ENCODE measurements at places on chromosomes 2 and 18.

DNA sequence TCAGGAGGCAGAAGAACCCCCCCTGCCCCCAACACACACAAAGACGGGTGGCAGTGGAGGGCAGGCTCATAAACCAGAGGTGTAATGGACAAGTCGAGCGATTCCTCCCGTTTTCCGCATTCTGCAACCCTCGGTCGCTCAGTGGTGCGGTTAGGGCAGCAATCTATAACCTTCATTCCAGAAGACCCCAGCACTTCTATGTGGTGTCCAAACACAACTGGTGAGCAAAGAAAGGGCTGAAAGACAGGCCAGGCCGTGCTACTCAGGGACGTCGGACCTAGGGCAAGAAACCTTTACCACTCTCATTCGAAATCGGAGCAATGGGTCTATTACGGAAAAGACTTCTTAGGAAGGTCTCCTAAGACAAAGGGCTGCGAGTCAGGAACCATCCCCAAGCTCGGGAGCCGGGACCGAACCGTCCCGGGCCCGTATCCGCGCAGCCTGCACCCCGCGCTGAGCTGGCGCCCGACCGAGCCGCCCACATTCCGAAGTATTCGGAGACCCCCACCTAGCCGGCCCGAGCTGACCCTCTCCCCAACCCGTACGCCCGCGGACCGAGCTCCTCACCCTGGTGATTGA lies 568 bp downstream of the ARL5A start:
- no peak for DNase-seq

DNA sequence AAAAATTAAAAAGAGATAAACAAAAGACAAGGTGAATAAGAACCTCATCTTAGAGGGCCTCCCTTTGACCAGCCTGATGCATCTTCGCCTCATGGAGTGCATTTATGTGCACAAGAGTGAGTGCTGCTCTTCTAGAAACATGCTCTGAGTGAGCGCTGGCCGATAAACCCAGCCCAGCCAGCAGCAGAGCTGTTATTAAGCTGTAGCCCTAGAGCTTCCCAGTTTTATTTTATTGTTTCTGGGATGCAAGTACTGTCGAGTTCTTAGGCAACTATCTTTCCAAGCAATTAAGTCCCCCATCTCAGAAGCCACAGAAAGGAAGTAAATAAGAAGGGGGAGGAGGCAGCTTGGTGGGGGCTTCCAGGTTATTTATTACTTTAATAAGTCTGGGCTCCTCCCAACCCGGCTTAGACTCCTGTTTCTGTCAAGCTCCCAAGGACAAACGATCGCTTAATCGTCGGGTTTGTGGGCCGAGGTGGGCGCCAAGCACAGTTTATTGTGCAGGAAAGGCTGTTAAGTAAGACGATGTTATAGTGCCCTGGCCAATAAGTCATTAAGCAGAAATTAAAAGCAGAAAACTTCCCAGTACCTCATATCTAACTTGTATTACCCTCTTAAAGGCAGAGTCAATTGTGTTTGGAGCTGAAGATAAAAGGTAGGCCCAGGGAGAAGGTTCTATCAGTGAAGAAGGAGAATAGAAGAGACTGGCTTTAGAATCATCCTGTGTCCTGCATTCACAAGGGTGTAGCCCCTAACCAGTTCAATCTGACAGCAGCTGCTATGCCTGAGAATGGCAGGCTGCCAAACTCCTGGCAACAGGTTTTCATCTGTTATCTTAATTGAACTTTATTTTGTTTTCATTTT lies 176.3 kb downstream of the PIK3C3 start:
- no peak for DNase-seq

DNA sequence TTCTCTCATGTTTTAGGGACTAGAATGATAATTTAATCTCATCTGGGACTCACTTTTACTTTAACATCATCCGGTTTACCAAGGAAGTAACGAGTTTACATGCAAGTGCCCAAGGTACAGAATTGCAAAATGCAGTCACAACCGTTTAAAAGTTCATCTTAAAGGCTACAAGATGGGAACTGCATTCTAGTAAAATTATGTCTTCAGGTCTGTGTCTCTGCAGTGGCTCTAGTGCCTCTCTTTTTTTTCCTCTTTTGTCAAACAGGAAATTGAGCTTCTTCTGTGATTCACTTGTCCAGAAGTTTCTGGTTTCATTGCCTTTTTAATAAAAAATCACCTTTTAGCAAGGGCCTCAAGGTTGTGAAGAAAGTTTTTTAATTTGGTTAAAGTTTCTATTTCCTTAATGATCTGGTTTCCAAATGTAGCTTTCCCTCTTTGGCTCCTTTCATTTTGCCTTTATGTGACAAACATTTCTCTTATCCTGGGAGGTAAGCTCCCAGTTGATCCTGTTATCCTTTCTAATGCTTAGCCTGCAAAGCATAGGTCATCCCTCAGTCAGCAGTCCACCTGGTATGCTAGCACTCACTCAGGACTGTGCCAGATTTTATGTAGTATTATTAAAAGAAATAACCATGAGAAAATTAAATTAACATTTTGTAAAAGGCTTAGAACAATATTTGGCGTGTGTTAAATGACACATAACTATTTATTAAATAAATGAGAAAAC lies 2.4 kb downstream of the GLS start:
- no peak for DNase-seq

GRCh38 chr2:197969391-197969893 lies 165.0 kb downstream of the PLCL1 start:
- no peak for DNase-seq

DNA sequence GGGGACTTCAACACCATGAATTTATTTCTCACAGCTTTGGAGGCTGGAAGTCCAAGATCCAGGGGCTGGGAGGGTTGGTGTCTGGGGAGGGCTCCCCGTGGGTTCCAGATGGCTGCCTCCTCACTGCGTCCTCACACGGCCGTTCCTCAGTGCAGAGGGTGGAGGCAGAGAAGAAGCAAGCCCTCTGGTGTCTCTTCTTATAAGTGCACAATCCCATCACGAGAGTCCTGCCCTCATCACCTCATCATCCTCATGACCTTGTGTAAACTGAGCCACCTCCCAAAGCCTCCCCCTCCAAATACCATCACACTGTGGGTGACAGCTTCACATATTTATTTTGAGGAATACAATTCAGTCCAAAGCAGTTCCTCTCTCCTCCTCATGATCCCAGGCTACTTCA lies 26.3 kb downstream of the TMEM163 start:
- DNase-seq, result no peak

DNA sequence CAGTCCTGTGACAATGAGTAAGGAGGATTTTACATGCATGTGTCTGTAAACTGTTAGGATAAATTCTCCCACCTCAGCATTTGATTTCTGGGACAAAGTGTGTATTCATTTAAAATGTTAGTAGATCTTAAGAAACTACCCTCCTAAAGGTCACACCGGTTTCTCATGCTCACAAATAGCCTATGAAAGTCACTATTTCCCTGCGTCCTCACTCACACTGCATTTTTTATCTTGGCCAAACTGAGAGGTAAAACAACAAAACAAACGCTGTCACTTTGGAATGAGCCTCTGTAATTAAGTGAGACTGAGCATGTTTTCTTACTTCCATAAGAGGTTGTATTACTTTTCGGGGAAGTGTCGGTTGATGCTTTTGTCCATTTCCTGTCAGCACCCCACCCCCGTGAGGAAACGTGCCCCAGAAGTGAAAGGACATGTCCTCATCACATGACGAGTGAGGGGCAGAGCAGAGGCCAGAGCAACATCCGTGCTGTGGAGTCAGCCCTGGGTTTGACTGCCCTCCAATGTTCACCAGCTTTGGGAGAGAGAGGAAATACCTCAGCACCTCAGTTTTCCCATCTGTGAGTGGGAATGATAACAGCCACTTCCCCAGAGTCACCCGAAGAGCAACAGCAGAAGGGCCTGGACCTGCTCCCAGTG lies 3.1 kb downstream of the GYPC start:
- DNase-seq, result peak; percentile 56

GRCh38 chr18:24975496-24976372 lies 376.2 kb downstream of the ZNF521 start:
- no peak for DNase-seq

DNA sequence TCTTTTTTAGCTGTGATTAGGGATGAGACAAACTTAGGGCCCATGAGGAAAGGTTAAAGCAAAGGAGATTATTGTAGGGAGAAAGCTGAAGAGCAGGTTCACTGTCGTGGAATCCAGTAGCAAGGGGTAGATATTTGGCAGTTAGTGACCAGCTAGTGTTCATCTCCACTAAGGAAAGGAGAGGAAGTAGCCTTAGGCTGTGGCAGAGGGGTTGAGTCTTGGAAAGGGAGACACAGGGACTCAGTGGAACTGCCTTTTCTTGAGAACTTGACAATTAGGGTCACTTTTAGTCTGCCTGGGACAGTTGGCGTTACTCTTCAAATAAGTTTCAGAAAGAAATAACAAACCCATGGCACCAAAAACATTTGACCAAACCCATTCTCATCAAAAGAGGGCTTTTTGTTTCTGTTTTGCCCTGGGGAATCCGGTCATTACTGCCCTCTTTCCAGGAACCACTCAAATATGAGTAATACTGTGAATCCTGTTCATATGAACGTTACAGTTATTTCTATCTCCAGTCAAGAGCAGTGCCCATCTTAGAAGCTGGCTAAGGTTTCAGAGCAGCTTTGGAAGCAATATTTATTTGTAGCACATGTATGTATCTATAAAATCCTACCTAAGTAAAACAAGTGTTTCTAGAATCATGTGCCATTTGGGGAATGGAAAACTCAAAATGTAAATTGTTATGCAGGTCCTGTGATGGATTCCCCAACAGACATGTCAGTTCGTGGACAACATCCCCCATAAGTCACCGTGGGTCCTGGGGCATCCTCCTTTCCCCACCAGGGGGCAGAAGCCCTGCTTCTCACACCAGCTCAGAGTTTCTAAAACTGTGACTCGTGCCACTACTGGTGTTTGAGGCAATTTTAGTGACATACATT lies 77.3 kb upstream of the PHLPP1 start:
- no peak for DNase-seq

DNA sequence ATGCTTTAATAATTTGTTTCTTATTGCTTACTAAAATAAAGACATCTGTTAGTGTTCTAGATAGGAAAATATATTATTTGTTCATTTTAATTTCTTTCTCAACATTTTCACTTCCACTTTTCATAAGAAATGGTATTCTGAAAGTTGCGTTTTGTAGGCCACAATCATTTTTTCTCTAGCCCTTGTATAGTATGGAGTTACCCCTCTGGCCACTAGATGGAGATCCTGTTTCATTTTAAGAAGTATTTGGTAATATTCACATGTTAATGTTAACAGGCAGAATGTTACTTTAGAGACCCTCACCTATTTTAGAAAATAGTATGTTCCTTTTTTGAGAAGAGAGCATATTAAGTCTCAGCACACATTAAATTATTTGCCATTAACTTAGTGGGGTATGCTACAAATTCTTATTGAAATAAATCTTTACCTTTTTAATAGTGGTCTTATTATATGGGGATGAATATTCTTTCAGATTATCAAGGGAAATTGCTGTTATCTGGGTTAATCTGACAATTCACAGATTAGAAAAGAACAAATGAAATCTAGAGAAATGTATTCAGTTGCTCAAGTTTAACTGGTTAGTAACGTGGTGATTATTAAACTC lies 73.9 kb upstream of the TTC27 start:
- peak; percentile 19 for DNase-seq

DNA sequence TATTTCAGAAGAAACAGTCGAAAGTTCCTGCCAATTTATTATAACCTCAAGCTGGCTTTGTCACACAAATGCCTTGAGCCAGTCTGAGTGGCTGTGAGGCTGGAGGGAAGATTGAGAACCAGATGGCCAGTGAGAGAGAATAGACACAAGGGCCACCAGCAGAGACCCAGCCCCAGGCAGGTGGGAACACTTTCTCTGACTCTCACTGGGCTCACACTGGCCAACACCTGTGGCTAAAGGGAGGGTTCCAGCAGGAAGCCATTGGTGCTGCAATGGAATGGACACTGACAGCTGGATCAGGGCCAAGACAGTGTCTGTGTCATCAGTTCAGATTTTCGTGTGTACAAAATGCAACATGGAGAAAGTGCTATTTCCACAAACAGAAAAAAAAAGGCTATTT lies 29.9 kb downstream of the LOXHD1 start:
- no peak for DNase-seq

DNA sequence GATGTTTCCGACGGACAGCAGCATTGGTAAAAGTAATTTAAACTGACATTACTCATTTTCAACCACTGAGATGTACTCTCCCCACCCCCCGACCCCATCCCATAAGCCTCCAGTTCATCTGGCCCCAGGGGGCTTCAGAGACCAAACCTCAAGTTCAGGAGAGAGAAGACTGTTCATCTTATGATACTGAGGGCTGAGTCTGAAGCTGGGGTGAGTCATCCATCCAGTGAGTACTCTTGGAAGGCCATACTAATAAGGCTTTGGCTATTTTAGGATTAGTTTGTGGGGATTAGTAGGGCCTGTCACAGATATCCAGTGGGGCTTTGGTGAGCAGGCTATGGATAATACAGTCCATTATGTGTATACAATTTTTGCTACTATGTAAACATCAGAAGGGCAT lies 125.3 kb upstream of the APCDD1 start:
- no peak for DNase-seq
